ENCODE measurements at places on chromosomes 6 and 20.

GRCh38 chr20:63539092-63539430 is 1.9 kb upstream of the PTK6 start:
- ATAC-seq: no peak

DNA sequence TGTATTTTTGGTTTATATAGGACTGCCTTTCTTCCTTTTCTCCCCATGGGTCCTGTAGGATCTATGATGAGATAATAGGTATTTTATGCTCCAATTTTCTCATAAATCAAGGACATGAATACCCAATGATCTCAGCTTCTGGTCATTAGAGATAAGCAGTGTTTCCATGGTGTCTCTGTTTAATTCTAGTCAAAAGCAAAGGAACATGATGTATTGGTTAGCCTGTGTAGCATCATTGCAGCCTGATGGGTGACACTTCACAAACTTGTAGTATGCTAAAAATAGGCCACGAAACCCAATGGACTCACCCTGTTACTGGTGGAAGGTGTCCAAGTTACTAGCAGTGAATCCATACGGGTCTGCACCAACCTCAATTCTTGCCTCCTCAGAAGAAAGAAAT is 116.2 kb upstream of the SNX9 start:
- no peak for ATAC-seq

DNA sequence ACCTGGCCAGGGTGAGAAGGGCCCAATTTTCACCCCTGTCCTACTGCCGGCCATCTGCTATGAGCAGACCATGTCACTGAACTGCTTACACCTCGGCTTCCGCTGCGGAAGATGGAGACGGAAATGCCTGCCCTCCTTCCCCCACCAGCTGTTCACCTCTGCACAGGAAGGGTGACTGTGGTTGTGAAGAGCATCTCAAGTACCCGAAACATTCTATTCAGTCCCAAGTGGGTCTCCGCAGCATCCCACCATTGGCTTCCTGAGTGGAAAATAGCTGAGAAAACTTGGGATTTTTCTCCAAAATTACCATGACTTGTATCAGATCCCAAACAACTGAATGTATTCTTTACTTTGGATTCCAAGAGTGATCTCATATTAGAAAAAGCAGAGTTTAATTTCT is 16.1 kb downstream of the DOK5 start:
- no peak for ATAC-seq

DNA sequence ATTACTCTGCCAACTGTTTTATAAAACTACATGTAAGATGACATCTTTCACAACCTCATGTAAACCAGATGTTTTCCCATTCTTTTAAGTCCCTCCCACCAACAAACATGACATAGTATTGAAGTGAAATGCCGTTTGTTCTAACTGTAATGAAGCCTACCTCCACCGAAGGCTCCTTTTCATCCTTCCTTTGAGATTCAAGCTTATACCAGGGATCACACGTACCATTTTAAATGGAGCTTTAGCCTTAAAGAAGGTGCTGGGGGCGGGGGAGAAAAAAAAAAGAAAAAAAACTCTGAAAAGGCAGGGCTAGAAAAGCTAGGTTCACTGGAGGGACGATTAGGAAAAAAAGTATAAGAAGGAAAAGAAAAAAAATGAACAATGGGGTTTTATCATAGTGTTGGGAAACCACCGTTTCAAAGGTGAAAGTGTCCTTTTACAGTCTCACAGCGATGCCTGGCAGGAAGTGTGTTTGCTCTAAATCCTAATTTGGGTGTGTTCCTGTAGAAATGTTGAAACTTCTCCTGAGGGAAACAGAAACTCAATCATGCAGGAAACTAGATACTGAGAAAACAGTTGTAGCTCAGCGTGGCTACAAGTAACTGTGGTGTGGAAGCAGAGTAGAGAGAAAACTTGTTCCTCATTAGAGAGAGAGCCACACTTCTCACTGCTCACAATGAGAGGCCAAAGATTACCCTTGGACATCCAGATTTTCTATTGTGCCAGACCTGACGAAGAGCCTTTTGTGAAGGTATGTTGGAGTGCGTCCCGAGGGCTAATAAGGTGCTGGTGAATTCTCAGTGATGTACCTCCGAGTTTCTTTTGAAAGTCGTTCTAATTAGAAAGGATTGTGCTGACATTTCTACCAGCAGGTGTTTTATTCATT is 37.6 kb upstream of the HINT3 start:
- ATAC-seq: peak; percentile 94

DNA sequence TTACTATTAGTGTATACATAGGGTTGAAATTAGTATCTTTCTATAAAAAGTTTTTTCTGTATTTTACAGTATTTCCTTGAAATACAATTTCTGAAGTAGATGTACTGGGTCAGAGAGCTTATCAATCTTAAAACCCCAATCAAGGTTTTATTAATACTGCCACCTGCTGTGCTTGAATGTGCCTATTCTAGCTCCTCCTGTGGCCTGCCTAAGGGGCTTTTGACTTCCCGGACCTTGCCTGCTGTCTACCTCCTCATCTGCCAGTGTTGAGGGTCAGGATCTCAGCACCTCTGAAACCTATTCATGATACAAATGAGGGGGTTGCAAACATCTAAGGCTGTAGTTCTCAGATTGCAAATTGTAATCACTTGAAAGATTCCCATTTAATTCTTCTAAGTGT is 9.2 kb downstream of the PACRG start:
- no peak for ATAC-seq

DNA sequence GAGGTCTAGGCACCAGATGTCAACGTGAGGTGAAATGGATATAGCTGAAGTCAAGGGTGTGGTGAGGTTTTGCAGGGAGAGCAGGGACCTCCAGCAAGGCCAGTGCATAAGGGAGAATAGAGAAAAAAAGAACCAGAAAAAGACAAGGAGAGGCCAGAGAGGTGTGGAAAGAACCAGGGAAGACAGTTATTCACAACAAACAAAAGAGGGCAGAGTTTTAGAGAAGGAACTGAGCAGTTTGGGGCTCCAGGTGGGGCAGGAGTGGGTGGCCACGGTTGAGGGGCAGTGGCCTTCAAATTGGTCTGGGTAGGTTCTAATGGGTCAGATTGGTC is 11.6 kb upstream of the NQO2 start:
- no peak for ATAC-seq

- ATAC-seq: no peak
Observed at GRCh38 chr6:99341862-99342455, 7.5 kb downstream of the FAXC start.

- no peak for ATAC-seq
Observed at GRCh38 chr6:24448828-24449525, 40.4 kb downstream of the GPLD1 start.

DNA sequence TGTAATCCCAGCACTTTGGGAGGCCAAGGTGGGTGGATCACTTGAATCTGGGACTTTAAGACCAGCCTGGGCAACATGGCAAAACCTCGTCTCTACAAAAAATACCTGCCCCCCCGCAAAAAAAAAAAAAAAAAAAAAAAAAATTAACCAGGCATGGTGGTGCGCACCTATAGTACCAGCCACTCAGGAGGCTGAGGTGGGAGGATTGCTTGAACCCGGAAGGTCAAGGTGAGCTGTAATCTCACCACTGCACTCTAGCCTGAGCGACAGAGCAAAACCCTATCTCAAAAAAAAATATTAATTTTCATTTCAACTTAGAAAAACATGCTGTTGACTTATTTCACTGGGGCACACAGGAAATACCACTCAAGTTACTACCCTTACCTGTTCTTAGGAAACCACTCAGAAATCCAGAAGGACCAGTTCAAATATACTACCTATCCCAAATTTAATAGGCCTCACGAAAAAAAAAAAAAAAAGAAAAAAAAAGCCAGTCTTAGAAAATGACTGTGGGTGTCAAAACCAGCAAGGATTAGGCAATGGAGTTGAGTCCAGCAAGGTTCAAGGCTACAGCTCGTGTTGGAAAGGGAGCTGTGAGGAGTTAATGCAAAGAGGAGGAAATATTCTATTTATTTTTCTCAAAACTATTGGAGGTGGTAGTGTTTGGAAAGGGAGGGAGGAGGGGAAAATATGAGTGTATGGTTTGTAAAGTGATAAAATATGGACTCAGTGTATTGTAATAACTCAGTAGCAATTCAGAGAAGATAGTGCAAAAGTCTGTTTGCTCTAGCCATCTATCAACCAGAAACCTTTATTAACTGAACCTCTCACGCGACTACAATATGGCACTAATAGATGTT is 33.9 kb upstream of the PIM1 start:
- ATAC-seq: no peak

GRCh38 chr20:32495217-32495565 is 89.9 kb downstream of the NOL4L start:
- ATAC-seq: no peak

DNA sequence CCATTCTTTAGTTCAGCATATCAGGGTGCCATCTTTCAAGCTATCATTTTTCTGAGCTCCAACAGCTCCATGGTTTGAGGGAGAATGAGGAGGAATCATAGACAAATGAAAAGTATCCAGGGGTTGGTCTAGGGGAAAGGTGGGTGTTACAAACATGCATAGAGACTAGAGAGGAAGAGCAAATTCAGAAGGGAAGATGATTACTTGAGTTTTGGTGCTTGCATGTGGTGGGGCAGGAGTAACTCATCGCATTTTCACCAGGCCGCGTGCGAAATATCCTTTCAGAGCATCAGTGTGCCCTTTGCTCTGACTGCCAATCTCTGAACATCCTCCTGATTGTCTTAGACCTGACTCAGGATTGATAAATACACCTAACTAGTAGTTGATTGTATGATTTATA is 7.7 kb upstream of the BICRAL start:
- peak; percentile 22 for ATAC-seq

GRCh38 chr6:11951868-11952267 is 60.2 kb upstream of the HIVEP1 start:
- ATAC-seq: no peak

DNA sequence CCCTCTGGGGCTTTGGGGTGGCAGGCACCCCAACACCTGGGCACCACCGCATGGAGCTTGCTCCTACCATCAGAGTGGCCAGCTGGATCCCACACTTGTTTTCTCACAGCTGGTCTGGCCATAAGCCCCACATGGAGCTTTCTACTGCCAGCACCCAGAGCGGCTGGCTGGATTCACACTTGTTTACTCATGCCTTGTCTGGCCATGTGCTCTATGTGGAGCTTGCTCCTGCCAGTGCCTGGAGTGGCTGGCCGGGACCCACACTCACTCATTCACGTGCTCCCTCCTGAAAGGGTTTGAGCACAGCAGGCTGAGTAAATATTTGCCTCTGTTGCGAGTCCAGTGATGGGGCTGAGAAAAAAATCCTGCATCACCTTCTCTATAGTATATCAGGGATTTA is 487.0 kb downstream of the CD109 start:
- no peak for ATAC-seq

GRCh38 chr20:16462711-16463110 is 110.5 kb downstream of the KIF16B start:
- ATAC-seq: no peak

DNA sequence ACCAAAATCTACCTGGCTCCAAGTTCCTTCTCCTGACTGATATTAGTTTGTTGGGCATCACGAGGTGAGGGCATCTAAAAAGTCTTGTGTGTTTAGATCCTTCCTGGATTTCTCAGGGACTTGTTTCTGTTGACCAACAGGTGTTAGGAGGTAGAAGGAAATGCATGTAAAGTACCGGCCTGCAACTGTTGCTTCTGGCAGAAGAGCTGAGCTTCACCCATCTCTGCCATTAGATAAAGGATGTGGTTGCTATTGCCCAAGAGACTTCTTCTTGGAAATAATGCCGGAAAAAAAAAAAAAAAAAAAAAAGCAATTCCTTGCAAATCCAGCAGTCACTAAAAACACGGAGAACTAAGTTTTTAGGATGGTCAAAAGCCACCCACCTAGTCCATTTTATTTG is 303.1 kb downstream of the CDH26 start:
- no peak for ATAC-seq

DNA sequence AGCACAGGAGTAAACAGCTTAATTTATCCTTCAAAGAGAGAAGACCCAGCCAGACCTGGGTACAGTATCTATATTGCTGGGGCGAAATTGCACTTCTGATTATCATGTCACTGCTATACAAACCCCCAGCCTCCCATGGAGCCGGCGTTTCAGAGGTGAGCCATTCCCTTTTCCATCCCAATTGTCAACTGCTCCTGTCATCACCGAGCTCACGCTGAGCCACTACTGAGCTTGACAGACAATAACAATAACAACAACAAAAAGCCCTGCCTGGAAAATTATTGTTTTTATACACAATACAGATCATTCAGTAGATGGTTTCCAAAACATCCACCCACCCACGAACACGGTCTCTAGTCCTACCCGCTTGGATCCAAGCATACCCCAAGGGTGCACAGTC is 129.0 kb upstream of the JARID2 start:
- no peak for ATAC-seq

DNA sequence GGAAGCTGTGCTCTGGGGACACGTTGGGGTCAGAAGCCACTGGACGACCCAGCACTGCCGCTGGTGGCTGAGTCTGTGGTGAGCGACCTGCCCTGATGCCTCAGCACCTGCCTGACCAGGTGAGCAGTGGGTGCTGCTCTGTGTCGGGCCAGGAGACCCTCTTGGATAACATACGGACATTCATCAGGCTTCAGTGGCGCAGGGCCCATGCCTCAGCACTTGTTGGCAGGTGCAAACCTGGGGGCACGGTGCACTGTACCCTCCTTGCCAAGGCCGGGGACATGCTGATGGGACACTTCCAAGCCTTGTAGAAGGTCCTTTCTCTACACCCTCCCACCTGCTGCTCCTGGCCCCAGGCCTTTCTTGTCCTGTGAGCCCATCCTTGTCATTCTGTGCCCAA is 34.1 kb downstream of the MYT1 start:
- no peak for ATAC-seq

DNA sequence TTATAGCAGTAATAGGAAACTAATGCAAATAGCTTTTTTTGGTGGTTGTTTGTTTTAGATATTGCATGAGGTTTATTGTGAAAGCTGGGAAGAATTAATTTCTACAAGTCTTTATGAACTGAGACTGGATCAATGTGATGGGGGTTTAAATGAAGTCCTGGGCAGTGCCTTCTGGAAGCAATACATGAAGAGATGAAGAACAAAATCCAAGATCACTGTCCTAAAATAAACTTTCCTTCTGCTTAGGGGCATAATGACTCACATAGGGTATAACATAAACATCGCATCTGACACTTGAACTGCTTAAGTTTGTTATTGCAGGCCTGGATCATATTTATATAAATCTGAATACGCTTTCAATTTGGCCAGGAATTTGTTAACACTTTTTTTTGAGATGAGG is 20.9 kb upstream of the SHLD1 start:
- no peak for ATAC-seq

- ATAC-seq: no peak
Observed at GRCh38 chr6:55773620-55774216, 101.7 kb downstream of the BMP5 start.

GRCh38 chr20:4699216-4699615 is 22.5 kb upstream of the PRND start:
- ATAC-seq: no peak

GRCh38 chr6:11357285-11357684 is 124.8 kb upstream of the NEDD9 start:
- ATAC-seq: no peak

- ATAC-seq: no peak
Observed at GRCh38 chr20:891058-891705, 25.0 kb downstream of the ANGPT4 start.

DNA sequence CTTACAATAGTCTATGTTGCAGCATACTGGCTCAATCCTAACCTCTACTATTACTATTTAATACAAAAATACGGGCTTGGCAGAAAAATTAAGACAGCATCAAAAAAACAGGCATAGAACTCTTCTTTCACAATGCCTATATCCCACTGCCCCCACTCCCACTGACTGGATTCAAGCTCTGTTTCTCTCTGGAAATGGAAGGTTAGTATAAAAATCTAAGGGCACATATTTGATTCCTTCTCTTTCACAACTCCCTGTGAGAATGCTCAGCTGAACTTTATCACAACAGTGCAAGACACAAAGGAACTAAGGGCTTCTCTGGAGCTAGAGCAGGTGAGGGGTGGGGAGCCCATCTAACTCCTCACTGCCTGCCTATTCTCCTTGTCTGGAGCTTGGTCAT is 258.4 kb upstream of the FAM83B start:
- ATAC-seq: no peak

Measured in activated CD4-positive, CD25-positive, alpha-beta regulatory T cell treated with anti-CD3 and anti-CD28 coated beads, Interleukin-2, amount 50 U/mL, for 24 hours (primary cell).